ENCODE measurements at places on chromosomes 12 and 14. TPM values are rescaled to one million over a fixed set of nuclear protein-coding genes. Genes with fewer than 3 reads are reported as not detected.

The NELL2 gene
- 16.9 TPM for total RNA-seq

The IQSEC3 gene
- 1.7 TPM for total RNA-seq

DNA sequence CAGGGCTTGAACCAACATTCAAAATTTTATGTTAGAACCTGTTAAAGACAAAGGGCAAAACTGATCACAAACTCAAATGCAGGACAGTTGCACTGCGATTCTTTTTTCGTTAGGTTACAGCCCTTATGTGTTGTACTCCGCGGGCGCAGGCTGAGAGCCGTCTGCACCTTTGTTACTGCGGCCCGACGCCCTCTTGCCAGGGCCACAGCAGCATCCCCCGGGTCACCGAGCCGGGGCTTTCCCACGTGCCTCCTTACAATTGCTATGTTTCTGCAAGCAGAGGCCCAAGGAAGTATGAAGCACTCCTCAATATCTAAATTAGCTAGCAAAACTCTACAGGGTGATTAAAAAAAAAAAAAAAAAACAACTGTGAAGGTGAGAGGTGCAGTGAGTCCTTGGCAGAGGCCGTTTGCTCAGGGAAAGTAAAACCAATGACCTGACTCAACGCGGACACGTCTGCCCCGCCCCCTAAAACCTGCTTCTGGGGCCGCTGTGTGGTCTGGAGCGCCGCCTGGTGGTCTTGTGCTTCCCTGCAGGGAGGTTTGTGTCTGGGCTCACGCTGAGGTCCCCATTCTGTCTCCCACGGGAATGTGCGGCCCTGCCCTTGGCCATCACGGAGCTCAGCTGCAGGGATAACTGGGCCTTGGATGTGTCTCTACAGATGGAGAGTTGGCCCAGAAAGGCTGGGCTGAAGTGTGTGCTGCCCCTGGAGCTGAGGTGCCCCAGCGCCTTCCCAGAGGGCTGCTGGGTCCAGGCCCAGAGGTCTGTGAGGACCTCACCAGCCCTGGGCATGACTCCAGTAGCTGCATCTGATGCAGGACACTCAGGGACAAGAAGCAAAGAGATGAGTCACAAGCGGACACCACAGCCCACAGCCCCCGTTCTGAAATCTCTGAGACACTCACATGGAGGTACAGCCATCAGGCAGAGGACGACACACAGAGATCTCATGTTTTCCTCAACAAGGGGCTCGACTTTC, 418.5 kb downstream of the TMEM121 start:
- DNase-seq = peak; percentile 71

GRCh38 chr14:69214393-69214792, 23.1 kb downstream of the EXD2 start:
- DNase-seq = no peak

DNA sequence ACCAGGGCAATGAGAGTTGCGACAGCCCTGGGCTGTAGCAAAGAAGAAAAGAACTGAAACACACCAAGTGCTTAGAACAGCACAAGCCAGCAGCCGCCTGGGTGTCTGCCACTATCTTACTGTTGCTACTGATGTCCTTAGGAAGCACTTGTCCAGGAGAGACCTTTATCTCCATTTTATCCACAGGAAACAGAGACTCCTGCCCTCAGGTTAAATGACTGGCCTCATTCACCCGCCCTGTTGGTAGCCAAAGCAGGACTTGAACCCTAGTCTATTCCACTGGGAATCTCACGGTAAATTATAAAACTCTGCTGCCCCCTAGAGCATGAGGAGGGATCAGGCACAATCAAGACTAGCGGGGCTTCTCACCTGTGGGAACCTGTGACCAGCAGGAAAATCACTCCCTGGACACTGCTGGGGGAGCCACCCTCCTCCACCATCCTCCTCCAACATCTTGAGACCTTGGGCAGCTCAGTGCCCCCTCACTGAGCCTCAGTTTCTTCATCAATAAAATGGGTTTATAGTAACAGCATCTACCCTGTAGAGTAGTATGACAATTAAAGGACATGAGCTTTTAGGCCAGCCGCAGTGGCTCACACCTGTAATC, 20.5 kb upstream of the TESC start:
- DNase-seq = no peak

DNA sequence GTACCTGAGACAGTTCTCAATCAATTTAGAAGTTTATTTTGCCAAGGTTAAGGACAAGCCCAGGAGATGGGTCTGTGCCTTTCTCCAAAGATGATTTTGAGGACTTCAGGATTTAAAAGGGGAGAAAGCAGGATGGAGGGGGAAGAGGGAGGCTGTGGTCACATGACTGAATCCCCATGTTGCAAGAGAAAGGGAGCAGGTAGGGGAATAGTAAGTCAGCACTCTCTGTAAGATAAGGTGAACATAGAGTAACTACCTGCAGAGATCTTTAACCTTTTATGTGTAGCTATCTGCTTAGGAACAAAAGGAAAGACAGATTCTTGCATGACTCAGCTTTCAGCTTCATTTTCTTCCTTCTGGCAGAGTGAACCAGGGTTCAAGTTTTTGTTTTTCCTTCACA, 25.9 kb downstream of the DGLUCY start:
- no peak for DNase-seq

The ADAM21 gene
- total RNA-seq = not detected

The RNASE3 gene
- total RNA-seq = not detected

All from vagina (tissue), 2 donors.